T-cell (primary cell): ENCODE measurements at places on chromosomes 7 and 10. TPM values are rescaled to one million over a fixed set of nuclear protein-coding genes. Genes with fewer than 3 reads are reported as not detected.

DNA sequence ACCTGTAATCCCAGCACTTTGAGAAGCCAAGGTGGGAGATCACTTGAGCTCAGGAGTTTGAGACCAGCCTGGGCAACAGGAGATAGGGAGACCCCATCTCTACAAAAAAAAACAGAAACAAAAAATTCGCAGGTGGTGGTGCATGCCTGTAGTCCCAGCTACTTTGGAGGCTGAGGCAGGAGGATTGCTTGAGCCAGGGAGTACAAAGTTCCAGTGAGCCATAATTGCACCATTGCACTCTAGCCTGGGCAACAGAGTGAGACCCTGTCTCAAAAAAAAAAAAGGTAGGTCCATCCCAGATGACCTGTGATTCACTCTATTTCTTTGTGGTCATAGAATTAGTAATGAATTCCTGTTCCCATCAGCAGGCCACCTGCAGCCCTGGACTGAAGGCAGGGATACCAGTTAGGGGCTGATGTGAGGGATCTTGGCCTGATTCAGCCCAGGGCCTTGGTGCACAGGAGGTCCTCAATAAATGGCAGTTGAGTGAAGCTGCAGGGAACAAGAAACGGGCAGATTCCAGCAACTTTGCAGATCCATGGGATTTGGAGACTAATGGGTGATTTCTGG lies at the start of gene MYH16:
MYH16 (plus strand) TSS at position 364 of the 570 bp plus-strand sequence.
- no peak for DNase-seq

- DNase-seq, result no peak
Observed at GRCh38 chr7:101707587-101707986, 78.5 kb upstream of the MYL10 start.

CUL2 gene
- 31.2 TPM for total RNA-seq

- no peak for DNase-seq
Observed at GRCh38 chr10:75057680-75058079, 53.8 kb upstream of the SAMD8 start.

GRCh38 chr7:118075936-118076335 lies 108.0 kb upstream of the LSM8 start:
- no peak for DNase-seq
